ENCODE measurements at places on chromosomes 11 and 22.

DNA sequence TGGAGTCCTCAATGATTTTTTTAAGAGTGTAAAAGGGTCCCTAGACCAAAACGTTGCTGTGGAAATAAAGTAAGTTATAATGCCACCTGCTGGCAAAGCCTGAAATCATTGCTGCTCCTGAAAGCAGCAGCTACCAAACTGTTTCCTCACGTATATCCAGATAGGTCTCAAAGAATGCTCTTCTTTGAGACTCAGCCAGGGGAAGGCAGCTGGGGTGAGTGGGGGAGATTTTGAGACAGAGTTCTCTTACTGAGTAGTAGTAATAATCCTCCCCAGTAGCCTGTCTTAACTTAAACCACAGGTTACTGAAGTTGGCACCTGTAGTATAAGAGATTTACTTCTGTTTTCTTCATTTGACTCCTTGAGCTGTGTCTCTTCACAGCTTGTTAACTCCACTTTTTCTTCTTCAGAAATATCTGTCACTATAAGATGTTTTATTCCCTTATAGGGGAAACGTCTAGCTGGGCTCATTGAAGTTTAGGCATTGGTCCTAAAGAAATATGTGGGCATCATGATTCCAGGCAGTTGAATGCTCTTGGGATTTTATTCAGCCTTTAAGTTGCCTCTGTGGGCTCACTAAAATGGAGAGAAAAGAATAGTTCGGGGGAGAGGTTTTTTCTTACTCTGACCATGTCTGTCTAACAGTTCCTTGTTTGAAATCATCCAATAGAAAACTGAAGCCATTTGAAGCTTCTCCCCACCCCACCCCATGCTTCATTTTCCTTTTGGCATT, 77.9 kb downstream of the BTBD10 start:
- peak; percentile 43 for DNase-seq

GRCh38 chr22:38124236-38124974, 13.9 kb upstream of the BAIAP2L2 start:
- DNase-seq: peak; percentile 96

GRCh38 chr11:34176751-34177209, 71.4 kb downstream of the NAT10 start:
- DNase-seq: no peak

GRCh38 chr11:12542186-12542935, 131.9 kb upstream of the TEAD1 start:
- DNase-seq: peak; percentile 16

- peak; percentile 66 for DNase-seq
Observed at GRCh38 chr11:104462341-104462740, 298.4 kb upstream of the PDGFD start.

DNA sequence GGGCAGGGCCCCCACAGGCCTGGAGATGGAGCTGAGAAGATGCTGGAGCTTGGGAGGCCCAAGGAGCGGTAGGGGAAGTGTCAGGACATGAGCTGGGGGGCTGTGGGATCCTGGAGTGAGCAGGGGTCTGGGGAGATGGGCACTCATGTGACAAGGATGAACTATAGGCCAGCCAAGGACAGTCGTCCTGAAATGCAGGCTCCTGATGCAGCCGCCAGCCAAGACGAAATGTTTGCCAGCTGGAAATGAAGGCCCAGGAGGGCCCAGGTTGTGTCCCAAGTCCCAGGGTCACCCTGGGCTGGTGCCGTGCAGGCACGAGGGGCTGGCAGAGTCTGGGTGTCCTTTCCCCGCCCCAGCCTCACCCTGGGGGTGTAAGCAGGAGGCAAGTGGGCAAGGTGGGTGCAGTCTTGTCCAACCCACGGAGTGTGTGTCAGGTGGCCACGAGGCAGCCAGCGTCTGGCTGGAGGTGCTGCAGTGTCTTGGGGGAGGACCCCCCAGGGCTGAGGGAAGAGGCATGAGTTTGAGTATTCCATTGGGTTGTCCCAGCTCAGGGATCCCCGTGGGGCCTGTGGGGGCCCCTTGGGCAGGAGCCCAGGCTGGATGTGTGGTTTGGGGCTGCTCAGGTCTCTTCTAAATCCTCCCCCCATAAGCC, 21.4 kb downstream of the MRGPRG start:
- DNase-seq: no peak

DNA sequence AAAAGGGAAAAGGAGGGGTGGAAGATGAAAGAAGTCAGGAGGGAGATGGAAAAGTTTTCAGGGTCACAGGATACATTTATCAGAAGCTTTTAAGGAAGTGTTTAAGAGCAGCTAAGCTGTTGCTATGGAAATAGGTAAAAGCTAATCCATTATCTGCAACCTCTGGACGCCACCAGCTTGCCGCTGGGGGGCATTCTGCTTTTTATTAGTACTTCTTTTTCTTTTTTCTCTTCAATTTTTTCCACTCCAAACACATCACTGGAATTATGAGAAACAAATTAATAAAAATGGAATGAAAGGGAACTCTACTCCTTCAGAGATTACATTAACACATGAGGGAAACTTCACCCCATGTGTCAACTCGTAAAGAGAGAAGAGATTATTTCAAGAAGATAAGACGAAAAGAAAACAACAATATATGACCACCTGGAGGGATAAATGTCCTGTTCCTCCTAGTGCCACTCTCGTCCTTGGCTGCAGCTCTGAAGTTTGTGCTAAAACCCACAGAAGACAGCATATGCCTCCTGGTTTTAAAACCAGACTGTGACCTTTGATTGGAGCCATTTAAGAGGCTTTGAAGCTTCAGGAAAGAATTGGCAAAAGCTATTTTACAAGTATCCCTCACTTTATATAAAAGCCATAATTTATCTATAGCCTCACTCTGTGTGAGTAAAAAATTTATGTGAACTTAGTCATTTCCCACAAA, 972.8 kb downstream of the OPCML start:
- DNase-seq: no peak

GRCh38 chr11:4891996-4892640, 10.4 kb downstream of the OR51T1 start:
- DNase-seq: peak; percentile 58

GRCh38 chr22:39459681-39460080, 2.9 kb downstream of the MGAT3 start:
- DNase-seq: no peak

DNA sequence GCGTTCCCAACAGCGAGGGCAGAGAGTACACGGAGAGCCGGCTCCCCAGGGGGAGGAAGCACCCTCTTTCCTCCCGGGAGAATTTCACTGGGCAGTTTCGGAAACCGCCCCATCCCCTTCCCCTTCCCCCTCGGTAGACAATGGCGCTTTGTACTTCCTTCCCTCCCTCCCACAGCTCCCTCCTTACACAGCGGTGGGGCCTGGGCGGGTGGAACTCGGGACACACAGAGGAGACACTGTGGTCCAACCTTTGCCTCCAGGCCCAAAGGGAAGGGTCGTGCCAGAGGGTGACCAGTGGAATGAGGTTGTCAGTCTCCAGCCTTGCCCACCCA, 4.3 kb downstream of the SMTN start:
- no peak for DNase-seq

- DNase-seq: peak; percentile 95
Observed at GRCh38 chr11:34250732-34251588, 106.8 kb downstream of the ABTB2 start.

DNA sequence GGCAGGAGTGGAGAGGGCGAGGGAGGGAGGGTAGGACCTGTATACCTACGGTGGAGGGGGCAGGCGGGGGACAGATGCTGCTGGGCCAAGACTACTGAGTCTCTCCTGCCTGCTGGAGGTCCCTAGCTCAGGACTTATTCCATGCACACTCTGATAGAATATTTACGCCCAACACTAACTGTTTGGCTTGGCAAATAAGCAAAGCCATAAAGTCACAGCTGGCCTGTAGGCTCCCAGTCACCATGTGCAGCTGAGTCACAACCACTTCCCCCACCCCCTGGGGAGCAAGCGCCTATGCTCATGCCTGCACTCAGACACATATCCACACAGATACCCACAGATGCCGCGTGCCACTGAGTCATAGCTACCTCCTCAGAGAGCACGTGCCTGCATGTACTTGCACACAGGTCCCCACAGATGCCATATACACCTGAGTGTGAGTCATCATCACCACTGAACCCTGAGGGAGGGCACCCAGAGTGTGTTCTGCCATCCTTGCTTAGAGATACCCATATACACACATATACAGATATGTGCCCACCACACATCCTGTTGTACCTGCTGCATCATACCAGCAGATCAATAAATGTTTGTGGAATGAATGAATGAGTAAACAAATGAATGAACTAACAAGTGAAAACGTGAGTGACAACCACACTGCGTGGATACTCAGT, 95.8 kb downstream of the SWAP70 start:
- DNase-seq: peak; percentile 100

DNA sequence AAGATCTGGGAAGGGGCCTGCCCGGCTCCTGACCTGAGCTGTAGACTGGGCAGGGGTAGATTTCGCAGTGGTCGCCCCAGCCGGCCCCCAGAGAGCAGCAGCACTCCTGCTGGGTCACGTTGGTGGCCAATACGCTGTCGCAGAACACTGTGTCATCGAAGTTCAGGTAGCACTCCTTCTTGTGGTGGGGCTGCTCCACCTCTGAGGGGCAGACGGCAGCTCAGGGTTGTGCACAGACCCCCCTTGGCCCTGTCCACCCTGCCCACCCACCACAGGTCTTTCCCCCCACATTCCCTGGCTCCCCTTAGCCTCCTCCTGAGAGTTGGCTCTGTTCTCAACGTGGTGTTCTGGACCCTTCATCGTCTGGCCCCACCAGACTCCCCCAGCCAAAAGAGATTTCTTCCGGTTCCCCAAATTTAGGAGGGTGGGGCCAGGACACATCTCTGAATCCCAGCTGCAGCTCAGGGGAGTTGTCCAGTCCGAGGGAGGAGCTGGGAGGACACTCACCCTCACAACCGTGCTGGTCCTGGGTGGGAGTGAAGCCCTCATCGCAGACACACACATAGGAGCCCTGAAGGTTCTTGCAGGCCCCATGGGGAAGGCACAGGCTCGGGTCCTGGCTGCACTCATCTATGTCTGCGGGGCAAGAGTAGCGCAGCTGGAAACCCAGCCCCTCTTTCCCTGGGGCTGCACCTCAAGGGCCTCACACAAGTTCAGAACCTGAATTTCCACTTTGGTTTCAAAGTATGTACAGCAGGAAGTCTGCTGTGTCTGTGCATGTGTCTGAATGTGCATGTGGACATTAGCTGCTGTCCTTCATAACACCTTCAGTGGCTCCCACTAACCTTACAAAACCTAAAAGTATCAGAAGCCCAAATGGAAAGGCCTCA, 16.5 kb downstream of the SCYL1 start:
- DNase-seq: peak; percentile 86

DNA sequence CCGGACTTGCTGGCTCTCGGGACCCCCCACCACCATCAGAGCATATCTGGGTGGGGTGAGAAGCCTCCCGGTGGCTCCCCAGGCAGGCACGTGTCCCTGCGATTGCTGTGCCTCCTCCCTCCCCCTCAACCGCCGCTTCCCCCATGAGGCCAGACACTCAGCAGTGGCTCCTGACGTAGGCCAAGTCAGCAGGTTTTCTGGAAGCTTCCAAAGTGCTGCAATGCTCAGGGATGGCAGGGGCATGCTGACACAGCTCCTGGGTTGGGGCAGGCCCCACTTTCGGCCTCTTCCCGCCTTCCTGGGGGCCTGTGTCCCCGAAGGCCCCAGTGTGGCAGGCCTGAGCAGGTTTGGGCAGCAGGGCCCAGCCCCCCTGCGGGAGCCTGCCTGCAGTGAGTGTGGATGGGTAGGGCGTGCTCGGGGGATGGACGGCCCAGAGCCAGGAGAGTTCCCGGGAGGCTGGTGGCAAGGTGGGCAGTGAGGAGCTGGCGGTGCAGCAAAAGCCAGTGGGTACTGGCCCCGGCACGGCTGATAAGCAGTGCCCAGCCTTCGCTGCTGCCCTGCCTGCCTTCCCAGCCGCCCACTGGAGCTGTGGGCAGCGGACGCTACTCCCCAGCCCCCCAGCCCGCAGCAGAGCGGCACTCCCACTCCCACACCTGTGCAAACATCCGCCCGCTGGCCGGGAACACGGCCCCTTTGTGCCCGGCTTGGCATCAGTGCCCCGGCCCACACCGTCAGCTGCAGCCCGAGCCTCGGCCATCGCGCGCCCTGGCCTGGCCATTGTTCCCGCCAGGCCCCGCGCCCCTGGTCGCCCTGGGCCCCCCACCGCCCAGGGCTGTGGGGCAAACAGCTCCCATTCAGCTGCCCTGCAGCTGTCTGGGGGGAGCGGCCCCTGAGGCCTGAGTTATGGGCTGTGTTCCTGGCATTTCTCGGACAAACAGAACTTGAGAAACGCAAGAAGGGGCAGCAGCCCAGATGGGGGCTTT, 125.0 kb downstream of the KCNQ1OT1 start:
- DNase-seq: peak; percentile 3

DNA sequence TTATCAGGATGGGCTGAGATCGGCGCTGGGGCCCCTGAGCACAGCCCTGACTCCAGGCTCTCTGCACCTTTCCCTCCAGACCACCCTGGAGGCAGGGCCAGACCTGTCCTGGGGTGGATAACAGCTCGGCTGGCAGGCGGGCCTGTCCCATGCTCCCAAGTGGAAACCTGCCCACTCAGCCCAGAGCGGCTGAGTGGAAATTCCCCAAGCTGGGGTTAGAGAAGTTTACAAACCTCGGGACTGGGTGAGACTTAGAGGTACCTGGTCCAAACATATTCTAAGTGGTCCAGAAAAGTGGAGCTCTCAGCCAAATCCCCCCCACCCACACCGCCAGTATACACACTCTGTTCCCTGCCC, 4.8 kb upstream of the FXYD2 start:
- no peak for DNase-seq

- DNase-seq: peak; percentile 35
Observed at GRCh38 chr11:44607319-44607962, 42.0 kb downstream of the CD82 start.

GRCh38 chr11:130813196-130813595, 103.1 kb downstream of the SNX19 start:
- peak; percentile 6 for DNase-seq

DNA sequence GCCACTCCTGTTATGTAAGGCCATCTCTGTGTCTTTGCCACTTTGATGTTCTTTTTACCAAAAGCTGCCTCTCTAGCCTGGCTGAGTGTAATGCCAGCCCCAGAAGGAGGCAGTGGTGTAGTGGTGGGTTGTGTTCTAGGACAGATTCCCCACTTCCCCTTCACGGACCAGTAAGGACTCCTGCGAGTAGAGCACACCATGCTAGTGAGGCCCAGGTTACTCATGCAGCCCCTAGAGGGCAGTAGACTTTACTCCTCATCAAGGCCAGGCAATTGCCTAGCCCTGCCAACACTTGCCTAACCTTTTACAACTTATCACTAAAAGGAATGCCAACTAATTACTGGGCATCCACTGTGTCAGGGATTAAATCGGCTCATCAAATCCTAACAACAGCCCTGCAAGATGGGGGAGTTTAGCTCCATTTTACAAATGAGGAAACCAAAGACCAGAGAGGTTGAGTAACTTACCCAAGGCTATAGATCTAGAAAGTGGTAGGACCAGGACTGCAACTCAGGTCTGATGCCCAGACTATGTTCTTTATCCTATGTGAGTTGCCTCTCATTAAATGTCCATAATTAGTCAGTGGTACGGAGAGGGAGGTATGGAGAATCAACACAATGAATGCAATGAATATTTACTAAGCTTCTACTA, 75.3 kb downstream of the APIP start:
- peak; percentile 69 for DNase-seq

DNA sequence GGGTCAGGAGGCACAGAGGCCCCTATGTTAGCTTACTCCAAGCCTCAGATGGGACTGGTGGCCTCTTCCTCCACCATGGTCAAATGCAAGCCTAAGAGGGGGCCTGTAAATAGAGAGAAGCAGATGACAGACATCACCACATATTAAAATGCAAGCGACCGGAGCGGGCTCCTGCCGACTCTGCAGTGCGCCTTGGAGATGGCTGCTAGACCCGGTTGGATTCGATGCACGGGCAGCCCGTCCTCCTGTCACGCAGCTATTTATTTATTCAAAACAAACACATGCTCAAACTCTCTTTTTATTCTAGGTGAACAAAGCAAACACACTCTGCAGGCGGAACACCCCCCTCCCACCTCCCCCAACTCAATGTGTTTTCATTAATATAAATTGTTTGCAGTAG, 208.0 kb downstream of the DSCAML1 start:
- no peak for DNase-seq
